Kidney (tissue), 22 donors: ENCODE measurements at places on chromosomes 13 and 19. TPM values are rescaled to one million over a fixed set of nuclear protein-coding genes. Genes with fewer than 3 reads are reported as not detected.
A peak's percentile ranks its signal among the peaks of the same experiment; 100 is the strongest.

CADM4 gene
- polyA plus RNA-seq, result 47.0 TPM

AMER2 gene
- not detected for polyA plus RNA-seq

NOTCH3 gene
- 15.1 TPM for polyA plus RNA-seq

- DNase-seq, result no peak
Observed at GRCh38 chr13:38180670-38181069, 169.0 kb upstream of the UFM1 start.

DNA sequence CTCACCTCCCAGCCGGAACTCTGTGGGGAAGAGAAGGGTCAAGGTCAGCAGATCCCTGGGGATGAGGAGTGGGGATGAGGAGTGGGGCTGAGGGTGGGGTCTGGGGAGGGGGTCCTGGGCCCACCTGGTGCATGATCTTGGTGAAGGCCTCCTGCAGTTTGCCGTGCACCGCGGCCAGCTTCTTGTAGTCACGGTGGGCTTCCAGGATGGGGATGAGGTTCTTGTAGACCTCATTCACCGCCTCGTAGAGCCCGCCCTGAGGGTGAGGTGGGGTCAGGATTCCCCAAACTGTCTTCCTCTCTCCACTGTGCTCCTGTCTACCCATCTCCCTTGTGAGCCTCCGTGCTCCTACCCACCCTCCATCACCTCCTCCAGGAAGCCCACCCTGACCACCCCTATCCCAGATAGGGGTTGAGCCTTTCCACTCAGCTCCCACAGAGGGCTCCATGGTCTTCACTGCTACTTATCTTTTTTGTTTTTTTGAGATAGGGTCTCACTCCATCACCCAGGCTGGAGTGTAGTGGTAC, 6.8 kb upstream of the KANK2 start:
- no peak for DNase-seq

- DNase-seq, result peak; percentile 98
Observed at GRCh38 chr19:9792206-9793070, 23.9 kb upstream of the ZNF846 start.
